ENCODE measurements at places on chromosomes 3 and 15.

DNA sequence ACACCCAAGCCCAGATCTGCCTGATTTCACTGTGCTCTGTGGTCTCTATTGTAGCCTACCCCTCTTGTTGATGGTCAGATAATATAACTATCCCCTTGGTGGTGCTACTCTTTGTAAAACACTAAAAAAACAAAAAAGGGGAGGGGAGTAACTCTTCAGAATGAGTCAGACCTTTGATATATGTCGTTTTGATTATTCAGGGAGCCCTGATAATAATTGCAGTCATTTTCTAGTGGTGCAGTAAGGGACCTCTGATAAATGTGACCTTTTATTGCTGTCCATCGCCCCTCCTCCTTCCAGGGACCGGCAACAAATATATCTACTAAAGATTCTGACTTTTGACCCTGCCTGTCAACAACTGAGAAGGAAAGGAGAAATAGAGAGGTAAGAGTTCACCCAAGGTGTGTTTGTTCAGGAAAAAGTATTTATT lies 45.1 kb upstream of the MAGI1 start:
- no peak for DNase-seq

DNA sequence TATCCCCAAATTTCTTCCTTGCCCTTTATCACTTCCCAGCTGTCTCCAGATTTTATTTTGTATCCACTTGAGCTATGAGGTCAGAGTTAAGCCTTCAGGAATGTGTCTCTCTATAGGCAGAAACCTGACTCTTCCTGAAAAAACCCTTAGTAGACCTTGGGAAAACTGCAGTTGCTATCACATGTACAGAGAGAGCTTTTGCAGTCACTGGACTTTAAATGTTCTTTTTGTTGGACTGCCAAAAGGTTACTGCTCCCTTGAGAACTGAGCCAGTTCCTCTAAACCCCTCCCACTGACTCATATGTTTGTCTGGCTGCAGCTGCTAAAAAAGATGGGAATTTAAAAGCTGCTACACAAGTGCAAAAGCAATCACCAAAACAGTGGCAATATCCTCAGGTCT lies 169.1 kb upstream of the CCDC54 start:
- DNase-seq: peak; percentile 98

- peak; percentile 57 for DNase-seq
Observed at GRCh38 chr3:173217127-173217526, 76.1 kb upstream of the SPATA16 start.

DNA sequence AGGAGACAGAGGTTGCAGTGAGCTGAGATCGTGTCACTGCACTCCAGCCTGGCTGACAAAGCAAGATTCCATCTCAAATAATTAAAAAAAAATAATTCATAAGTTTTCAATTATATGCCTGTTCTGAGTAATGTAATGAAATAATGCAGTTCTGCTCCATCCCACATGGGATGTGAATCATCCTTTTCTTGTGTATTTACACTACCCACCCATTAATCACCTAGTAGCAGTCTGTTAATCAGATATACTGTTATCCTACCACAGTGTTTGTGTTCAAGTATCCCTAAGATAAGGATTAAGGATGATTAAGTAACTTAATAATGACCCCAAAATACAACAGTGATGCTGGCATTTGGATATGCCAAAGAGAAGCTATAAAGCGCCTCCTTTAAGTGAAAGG lies 38.8 kb downstream of the PIGB start:
- DNase-seq: peak; percentile 70

DNA sequence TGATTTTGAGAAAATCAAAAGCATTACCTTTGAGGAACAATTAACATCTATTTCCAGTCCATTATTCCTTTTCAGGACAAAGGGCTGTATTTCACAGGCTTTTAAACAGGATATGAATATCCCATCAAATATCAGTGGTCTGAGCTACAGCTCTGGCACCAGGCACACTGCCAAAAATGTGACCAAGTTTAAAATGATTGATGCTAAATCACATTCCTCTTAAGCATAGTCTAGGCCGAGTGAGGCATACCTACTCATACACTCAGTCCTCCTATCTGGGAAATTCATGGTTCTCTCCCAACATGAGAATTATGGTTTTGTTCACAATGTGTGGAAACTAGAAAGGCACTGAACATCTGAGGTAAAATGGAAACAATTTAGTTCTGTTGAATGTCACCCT lies 683.5 kb downstream of the TUSC7 start:
- no peak for DNase-seq

DNA sequence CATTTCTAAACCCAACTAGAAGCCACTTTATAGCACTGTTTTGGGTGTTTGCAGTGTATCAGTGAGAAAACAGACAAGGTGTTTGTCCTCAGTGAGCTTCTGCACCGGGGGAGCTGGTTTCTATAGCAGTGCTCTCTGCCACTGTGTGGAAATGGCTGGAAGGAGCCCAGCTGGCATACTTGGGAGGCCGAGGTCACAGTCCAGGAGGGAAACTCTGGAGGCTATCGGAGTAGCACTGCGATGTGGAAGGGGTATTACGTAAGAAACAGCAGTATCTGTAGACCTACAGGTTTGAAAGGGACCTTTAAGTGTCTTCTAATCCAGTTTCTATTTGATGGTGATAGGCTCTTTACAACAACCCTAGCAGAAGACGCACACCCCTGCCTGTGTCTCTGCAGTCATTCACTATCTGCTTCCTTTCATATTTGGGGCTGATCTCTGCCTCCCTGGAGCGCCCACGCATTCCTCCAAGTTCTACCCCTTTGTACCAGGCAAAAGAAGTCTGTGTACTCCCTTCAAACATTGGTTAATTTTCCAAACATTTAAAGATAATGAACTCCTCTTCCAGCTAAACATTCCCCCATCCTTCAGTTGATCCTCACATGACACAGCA lies 87.4 kb upstream of the ADAMTS17 start:
- DNase-seq: no peak

DNA sequence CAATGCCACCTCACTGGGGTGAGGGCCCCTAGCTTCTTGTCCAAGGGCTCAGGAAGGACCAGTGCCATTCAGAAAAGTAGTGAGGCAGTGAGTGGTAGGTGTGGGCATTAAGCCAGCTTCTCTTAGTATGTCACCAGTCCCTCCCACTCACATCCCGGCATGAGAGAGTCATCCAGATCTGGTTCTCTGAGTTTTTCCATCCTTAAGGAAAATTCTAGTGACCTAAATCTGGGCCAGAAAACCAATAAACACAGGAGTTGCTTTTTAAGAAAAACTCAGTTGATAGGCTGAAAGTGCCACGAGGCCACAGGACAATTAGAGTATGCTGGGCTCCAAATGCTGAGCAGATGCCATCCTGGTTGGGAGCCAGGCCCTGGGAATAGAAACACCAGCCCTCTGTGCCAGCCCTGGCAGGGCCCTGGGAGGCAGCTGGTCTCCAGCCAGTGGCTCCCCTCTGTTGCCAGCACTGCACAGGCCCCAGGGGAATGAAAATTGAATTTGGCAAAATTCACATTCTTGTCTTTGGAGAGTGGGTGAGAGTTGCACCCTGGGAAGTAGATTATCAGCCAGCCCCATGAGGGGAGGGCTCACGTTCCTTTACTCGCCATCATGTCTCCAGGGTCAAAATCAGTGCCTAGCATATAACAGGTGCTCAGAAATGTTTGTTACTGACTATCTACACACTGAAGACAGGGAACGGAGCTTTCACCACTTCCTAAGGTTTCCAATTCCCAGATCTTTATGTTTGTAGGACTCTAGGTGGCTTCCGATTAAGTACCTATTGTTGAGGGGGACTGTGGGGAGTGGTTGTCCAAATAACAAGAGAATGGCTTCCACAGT lies 52.8 kb downstream of the FAM43A start:
- DNase-seq: peak; percentile 73

GRCh38 chr15:44584162-44584749 lies 47.3 kb downstream of the EIF3J start:
- DNase-seq: peak; percentile 49

DNA sequence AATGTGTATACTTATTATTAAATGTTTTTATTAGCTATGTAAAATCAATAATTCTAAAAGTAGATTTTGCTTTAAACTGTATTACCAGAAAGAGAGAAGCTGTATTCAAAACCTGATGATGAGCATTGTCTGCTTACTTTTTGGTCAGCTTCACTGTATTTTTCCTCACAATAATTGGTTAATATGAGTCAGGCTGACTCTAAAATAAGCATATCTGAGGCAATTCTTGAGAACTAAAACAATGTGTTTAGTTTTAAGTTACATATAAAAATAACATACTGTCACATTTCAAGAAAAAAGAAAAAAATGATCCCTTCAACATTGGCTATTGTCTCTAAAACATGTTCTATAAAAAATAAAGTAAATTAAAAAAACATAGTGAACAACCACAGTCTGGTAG lies 66.1 kb downstream of the EPHA3 start:
- no peak for DNase-seq

GRCh38 chr3:51371943-51372557 lies 13.0 kb upstream of the MANF start:
- peak; percentile 74 for DNase-seq

- DNase-seq: no peak
Observed at GRCh38 chr3:127006781-127007436, 24.0 kb downstream of the PLXNA1 start.

GRCh38 chr3:98058244-98058960 lies 23.3 kb upstream of the GABRR3 start:
- DNase-seq: no peak

DNA sequence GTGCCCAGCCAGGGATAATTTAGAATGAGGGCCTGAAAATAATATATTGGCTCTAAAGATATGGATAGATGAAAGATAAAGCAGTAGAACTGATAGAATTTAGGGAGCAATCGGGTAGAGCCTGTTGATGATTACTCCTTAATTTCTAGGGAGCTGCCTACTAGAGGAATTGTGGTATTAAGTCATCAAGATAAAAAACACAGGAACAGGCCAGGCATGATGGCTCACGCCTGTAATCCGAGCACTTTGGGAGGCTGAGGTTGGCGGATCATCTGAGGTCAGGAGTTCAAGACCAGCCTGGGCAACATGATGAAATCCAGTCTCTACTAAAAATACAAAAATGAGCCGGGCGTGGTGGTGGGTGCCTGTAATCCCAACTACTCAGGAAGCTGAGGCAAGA lies 130.4 kb downstream of the PCCB start:
- DNase-seq: peak; percentile 42

DNA sequence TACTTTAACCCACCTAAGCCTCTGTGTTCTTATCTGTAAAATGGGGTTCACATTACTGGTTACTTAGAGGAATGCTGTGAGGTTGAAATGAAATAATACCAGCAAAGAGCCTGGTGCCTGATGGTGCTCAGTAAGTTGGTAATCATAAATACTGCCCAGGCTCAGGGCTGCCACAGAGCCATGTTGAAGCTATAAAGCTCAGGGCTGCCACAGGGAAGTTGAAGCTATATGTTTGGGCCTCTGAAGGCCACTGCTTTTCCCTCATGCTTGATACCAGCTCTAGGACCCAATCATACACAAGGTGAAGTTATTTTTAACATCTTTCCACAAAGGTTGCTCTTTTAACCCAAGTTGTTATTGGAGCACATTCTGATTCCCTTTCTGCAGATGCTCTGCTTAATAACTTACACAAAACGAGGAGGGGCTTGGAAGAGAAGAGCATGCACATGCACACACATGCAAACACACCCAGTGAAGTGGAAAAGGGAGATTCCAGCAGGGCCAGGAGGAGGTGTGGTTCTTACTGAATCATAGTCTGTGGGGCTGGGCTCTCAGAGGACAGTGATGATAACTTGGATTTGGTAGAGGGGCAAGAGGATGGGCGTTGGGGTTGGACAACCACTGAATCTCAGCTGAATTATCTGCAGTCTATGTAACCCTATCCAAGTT lies 17.4 kb downstream of the PARP14 start:
- DNase-seq: no peak

GRCh38 chr15:33757516-33758232 lies 210.6 kb upstream of the CHRM5 start:
- no peak for DNase-seq

DNA sequence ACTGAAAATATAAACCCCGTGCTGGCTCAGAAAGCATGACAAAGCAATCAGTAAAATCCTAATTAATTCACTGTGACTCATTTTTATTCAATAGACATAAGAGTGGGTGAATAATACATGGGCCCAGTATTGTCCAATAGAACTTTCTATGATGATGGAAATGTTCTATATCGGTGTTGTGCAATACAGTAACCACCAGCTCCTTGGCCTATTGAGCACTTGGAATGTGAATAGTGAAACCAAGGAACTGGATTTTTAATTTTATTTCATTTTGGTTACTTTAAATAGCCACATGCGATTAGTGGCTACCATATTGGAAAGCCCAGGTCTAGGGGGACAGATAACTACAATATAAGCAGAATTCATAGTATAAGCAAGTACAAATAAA lies 69.8 kb upstream of the PPP2R3A start:
- DNase-seq: peak; percentile 18

GRCh38 chr3:66885326-66886000 lies 112.6 kb upstream of the KBTBD8 start:
- peak; percentile 25 for DNase-seq

- DNase-seq: peak; percentile 49
Observed at GRCh38 chr15:28885630-28886430, at the start of gene APBA2. Gene APBA2, plus strand, starts transcription at chr15:28885974. Its CDS starts 167,911 bp downstream, at chr15:29053885.

DNA sequence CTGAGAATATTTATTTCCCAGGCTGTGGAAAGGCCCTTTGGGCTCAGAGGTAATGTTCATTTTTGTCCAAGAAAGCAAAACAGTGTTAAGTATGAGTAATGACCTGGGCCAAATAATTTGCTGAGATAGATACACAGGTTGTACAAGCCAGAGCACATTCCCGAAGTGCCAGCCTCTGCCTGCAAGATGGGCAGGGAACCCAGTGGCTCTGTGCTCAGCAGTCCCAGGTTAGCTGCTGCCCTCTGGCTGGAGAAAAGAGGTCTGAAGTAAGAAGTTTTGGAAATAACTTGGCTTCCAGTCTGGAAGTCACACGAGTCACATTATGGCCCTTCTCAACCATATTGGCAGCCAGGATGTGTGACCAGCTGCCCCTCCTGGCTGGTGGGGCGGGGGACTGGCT lies 20.2 kb downstream of the MYZAP start:
- peak; percentile 38 for DNase-seq

GRCh38 chr3:40308725-40309417 lies 636 bp upstream of the EIF1B start:
- DNase-seq: peak; percentile 6

DNA sequence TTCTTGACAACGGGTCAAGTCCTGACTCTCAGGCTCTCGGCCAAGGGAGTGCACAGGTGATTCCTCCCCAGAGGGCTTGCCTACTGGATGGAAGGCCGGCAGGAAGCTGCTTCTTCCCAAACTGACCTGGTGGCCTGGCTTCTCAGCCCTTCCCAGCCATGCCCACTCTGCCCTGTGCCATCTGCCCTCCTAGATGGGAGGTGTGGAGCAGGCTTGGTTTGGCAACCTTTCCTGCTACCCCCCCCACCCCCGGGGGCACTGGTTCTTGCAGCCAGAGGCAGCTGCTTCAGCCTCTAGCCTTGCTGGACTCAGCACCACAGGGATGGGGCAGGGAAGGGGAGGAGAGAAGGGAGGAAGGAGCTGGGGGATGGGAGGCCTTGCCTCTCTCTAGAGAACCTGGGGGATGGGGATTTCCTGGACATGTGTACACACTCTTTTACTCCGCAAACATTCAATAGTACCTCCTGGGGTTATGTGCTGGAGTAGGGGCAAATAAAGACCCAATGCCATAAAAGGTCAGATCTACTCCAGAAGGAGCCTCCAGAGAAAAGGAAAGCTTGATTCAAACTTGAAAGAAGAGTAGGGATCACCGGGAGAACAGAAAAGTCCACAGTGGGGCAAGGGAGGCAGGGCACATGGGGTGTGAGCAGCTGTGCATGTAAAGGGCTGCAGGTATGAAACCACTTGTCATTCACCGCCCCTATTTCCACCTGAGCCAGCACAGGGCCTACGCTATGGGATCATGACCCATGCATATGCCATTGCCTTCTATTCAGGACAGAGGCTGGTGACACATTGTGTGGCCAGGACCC lies 4.2 kb upstream of the DAPK2 start:
- DNase-seq: no peak

- DNase-seq: peak; percentile 87
Observed at GRCh38 chr3:42652611-42653302, 740 bp upstream of the ZBTB47 start.

All from EH (cell line).